ENCODE measurements at places on chromosomes 3 and 15.

GRCh38 chr3:195812366-195812765 is 637 bp upstream of the MUC4 start:
- DNase-seq: no peak

- no peak for DNase-seq
Measured at GRCh38 chr15:70072479-70072878, 25.2 kb downstream of the TLE3 start.

GRCh38 chr3:184786280-184786941 is 25.6 kb upstream of the VPS8 start:
- no peak for DNase-seq

- no peak for DNase-seq
Measured at GRCh38 chr3:49717211-49717958, 2.1 kb downstream of the AMIGO3 start.

GRCh38 chr3:14425581-14426304 is 23.3 kb downstream of the SLC6A6 start:
- DNase-seq: peak; percentile 61

- peak; percentile 34 for DNase-seq
Measured at GRCh38 chr3:182793663-182794454, 555 bp downstream of the ATP11B start.
